Activated CD4-positive, alpha-beta T cell treated with anti-CD3 and anti-CD28 coated beads, Interleukin-2, amount 10 ng/mL, durations not matched to agents 7 days and 5 days (primary cell): ENCODE measurements at places on chromosomes 4 and X.
A peak's percentile ranks its signal among the peaks of the same experiment; 100 is the strongest.

- no peaks in the 10 kb centered on the region for H3K36me3 ChIP-seq
- no peaks in the 10 kb centered on the region for H3K4me1 ChIP-seq
- no peaks in the 10 kb centered on the region for H3K27me3 ChIP-seq
- no peak overlapping the region for H3K4me3 ChIP-seq
Measured at GRCh38 chr4:13176741-13177142, 307.4 kb downstream of the RAB28 start.

DNA sequence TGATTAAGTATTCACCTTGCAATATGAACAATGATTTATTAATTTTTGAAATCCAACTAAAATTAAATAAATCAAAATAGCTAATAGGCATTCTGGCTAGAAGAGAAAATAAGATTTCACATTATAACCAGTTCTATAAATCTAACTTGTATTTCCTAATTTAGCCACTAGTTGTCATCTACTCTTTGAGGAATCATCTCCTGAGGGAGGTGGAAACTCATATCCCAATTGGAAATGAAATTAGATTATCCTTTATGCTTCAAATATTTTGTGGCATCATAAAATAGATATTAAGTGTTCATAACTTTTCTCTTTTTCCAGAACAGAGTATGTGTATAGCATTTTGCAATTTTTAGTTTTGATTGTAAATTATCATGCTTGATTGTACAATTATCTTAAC is 558.5 kb upstream of the DIAPH2 start:
- no peak for DNase-seq
- H3K27me3 ChIP-seq = no peaks in the 10 kb centered on the region
- H3K4me3 ChIP-seq = no peak overlapping the region
- no peaks in the 10 kb centered on the region for H3K4me1 ChIP-seq

DNA sequence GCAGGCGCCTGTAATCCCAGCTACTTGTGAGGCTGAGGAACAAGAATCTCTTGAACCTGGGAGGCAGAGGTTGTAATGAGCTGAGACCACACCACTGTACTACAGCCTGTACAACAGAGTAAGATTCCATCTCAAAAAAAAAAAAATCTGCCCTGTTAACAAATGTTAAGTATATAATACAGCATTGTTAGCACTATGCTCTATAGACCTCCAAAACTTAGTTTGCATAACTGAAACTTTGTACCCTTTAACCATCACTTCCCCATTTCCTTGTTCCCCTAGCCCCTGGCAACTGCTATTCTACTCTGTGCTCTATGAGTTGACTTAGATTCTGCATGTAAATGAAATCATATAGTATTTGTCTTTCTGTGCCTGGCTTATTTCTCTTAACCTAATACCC is 76.7 kb downstream of the TAB3 start:
- no peak overlapping the region for H3K27ac ChIP-seq
- no peaks in the 10 kb centered on the region for H3K27me3 ChIP-seq
- H3K4me1 ChIP-seq = no peaks in the 10 kb centered on the region
- no peak for DNase-seq
- no peak overlapping the region for H3K4me3 ChIP-seq

- peaks cover 11% of the 10 kb centered on the region for H3K27me3 ChIP-seq
- H3K4me3 ChIP-seq = no peak overlapping the region
- H3K36me3 ChIP-seq = no peaks in the 10 kb centered on the region
- H3K27ac ChIP-seq = no peak overlapping the region
- DNase-seq = peak; percentile 21
Measured at GRCh38 chr4:7073526-7074390, 5.9 kb upstream of the GRPEL1 start.
